NCI-H524 treated with DMSO at 0.1 percent for 48 hours (cell line): ENCODE measurements at places on chromosomes 12 and 14.
A peak's percentile ranks its signal among the peaks of the same experiment; 100 is the strongest.

DNA sequence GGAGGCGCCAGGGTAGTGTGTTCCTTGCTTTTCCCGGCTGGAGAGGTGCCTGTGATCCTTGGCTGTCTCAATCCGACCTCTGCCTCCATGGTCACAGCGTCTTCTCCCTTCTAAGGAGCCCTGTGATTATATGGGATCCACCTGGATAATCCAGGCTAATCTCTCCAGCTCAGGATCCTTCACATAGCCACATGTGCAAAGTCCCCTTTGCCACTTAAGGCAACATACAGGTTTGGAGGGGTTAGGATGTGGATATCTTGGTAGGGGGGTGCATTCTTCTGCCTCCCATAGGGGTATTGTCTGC lies 1.2 kb upstream of the HVCN1 start:
- no peak for DNase-seq

DNA sequence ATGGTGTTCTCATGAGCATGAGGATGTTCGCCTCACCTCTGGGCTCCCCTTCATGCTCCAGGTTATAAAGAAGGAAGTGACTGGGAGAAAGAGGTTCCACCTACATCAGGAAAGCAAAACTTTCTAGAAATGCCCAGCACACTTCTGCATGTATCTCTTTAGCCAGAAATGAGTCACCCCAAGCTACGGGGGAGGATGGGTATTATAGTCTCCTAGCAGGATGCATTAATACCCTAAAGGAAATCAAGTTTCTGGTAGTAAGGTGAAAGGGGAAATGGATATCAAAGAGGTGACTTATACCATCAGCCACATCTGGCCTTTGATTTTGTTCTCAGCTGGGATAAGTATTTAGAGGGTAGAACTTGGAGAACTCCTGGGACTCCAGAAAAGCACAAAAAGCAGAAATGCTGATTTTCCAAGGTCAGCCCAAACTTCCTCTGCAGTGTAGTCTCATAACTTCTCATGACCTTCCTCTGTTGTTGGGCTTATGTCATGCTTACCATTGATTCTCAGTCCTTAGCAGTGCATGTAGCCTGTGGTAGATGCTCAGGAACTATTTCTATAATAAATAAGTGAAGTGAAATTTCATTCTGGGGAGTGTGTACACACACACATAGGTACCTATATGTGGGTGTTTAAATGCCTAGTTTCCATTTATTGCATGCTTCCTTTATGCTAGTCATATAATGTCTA lies 209.4 kb upstream of the CRY1 start:
- no peak for DNase-seq

- DNase-seq = peak; percentile 13
These were observed 20.3 kb downstream of the RHOF start for GRCh38 chr12:121773011-121773777.

DNA sequence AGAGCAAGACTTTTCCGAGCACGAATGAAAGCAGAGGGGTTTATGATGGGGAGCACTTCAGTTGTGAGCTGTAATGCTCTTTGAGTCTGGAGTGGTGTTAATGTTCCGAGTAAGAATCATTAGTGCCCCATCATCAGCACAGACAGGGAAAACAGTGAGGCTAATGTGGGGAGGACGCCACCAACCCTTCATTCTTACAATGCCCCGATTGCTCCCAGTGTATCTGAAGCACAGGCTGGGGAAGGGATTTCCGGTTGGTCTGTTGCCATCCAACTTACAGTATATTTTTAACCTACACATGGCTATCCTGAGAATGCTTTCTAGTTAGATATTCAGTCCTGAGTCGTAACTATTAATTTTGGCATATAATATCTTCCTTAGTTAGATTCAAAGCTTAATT lies 141.6 kb downstream of the APAF1 start:
- DNase-seq = no peak

DNA sequence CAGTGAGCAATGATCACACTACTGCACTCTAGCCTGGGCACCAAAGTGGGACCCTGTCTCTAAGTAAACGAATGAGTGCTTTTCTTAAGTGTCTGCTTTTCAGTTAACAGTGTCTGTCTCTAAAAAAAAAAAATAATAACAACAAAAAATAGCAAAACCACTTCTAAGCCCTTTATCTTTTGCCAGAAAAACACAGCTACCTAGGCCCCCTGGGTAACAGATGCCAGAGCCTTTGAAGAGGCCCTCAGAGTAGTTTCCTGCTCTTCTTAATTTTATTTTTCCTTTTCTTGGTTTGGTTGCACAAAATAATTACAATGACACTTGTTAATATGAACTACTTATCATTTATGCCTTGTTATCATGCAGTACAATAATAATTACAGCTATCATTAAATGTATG lies 32.8 kb upstream of the RAP1B start:
- DNase-seq = no peak

- DNase-seq = no peak
These were observed 5.6 kb downstream of the HOXC13 start for GRCh38 chr12:53944209-53944608.

DNA sequence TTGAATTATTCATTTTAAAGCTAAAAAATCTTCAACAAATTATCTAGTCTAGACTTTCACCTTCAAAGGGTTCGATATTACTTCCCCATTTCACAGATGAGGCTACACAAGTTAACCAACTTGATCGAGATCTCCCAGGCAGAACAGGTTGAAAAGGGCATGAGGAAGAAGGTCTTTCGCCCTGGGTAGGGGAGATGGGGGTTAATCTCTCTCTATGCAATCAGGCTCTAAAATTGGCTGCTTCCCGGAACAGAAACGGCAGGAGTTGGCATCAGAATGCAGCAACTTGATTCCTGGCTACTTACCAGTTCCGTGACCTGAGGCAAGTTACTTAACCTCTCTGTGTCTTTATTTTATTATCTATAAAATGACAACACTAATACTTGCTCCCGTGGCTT lies 2.4 kb upstream of the CISTR start:
- DNase-seq = no peak

GRCh38 chr12:69052613-69053408 lies 119.8 kb upstream of the CPM start:
- DNase-seq = no peak

DNA sequence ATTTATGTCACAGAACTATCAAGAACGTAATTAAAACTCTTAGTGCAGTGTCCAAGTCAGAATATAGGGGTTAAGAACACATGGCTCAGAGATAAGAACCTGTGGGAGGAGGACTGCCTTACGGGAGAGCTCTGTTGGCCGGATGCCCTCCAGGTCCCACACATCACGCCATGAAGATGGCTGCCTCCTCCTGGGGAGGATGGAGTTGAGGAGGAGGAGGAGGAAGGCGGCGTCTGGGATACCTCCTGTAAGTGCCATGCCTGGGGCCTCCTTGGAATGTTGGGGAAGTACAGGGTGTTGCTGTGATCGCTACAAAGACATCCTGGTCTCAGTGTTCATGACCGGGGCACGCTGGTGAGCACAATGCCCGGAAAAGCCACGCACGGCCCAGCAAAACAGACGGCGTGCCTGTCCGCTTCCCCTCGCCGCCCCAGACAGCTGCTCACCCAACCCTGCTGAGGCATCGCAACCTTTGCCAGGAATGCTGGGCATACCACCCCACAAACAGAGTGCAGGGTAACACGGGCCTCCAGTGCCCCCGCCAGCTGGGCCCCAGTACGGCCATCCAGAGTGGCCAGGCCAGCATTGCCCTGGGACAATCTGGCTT lies 28.7 kb upstream of the CD9 start:
- DNase-seq = no peak

DNA sequence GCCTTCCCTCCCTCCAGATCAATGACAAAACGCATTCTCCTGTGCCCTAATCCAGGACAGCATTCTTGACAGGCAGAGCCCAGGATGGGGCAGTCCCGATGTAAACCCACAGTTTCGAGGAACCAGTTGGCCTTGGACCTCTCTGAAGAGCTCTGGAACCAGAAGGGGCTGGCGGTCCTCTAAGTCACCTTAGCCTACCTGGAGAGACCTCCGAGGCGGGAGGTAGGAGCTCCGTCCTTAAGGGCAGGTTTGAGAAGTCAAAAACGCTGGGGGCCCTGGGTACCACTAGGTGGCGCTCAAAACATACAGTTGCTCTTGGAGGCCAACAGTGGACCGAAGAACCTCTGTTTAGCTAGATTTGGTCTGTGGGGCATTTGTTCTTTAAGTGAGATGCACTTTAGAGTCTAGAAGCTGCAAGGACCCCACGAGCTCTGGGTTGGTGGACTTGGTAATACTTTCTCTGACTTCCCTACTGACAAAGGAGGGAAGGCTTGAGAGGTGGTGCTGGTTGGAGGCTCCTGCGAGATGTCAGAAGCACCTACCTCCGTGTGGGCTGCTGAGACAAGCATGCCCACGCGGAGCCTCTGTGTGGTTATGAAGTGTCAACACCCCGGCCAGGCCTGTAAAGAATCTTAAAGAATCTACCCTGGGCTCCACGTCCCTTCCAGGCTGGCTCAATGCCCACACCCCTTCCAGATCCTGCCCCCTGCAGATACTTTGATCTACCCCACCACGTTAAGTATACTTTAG lies 74.8 kb upstream of the CHST11 start:
- no peak for DNase-seq

DNA sequence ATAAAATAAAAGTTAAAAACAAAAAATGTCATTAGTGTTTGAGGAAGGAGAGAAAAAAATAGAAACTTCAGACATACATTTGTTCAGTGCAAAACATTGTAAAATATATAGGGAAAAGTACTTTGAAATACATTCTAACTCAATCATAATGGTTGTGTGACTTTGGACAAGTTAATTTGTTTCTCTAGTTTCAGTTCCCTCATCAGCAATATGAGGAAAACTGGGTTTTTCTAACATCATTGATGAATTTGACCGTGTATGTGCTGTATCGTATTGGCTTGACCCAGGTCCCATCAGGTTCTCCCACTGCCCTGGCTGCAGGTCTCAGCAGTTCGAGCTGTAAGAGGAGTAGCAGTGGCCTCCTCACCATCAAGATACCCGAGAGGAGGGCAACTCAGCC lies 173.9 kb upstream of the ATF7IP start:
- no peak for DNase-seq

DNA sequence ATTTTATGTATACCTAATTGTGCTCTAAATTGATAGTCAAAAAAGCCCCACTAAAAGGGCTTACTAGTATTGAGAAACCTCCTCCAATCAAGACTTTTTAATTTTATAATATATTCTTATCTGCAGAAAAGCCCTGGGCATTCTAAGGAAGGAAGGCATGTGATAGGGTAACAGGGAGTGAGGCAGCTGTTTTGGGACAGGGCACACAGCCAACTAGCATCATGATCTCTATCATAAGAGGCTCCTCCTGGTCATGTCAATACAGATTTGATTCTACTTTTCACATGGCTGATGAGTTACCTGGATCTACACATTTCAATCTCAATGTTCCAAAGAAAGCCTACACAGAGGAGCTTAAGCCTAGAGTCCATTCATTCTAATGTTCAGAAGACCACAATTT lies 9.1 kb downstream of the ADAM20 start:
- peak; percentile 20 for DNase-seq

GRCh38 chr14:95651821-95652583 lies 34.2 kb upstream of the TCL1B start:
- DNase-seq = no peak

- no peak for DNase-seq
These were observed 19.4 kb downstream of the EGLN3 start for GRCh38 chr14:33931461-33931860.

- no peak for DNase-seq
These were observed 5.5 kb downstream of the SP7 start for GRCh38 chr12:53330671-53331070.

DNA sequence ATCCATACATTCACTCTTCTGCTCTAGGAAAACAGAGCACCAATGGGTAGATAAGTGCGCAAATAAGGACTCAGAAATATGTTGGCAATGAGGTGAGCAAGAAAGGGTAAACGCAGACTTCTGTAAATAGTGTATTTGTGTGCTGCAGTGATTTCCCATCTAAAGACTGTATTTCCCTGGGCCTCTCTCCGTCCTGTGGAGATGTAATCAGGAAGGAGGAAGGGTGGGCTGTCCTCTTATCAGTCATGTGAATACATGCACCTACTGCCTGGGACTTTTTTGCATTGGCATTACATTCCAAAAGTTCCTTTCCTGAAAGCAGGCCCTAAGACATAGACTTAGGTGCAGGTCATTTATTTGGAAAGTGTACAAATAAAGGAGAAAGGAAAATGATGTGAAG lies 114.5 kb downstream of the OTOGL start:
- DNase-seq = no peak

GRCh38 chr12:13377698-13378097 lies 181.2 kb downstream of the EMP1 start:
- no peak for DNase-seq

- DNase-seq = no peak
These were observed 28.6 kb upstream of the PPM1H start for GRCh38 chr12:62963486-62964041.

DNA sequence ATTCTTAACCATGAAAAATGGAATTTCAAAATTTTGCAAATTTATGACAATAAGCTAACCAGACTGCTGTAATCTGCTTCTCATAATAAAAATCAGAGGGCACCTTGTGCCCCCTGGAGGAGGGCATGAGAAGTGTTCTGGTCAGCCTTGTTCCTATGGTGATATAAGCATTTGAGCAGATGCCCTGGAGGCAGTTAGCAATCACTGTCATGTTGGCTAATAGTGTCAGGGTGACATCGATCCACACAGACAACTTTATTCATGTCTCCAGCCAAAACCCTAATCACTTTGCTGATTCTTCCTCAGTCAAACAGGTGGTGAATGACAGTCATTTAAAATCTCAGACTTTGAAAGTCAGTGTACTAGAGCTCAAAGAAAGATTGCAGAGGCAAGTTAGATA lies 943.0 kb downstream of the GALC start:
- peak; percentile 61 for DNase-seq

DNA sequence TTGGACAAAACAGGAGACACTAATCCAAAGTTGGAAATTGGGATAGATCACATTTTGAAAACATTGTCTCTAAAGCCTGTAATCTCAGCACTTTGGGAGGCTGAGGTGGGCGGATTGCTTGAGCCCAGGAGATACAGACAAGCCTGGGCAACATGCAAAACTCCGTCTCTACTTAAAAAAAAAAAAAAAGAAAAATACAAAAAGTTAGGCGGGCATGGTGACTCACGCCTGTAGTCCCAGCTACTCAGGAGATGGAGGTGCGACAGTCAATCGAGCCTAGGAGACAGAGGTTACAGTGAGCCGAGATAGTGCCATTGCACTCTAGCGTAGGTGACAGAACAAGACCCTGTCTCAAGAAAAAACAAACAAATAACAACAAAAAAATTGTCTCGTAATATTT lies 152.1 kb downstream of the MGAT4C start:
- DNase-seq = no peak

DNA sequence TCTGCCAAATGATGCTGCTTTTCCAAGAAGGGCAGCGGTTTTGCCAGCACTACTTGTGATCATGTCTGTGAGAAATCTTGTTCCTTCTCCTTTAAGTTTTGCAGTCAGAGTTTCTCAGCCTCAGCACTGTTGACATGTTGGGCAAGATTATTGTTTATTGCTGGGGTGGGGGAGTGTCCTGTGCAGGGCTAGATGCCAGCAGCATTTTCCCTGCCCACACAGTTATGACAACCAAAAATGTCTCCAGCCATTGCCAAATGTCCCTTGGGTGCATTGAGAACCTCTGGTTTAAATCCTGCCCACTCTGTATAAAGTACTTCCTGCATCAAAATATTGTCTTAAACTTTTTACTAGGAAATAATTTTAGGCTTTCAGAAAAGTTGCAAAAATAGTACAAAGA lies 20.0 kb downstream of the TMEM132C start:
- no peak for DNase-seq

- DNase-seq = no peak
These were observed 85.1 kb downstream of the DIP2B start for GRCh38 chr12:50589650-50590435.

GRCh38 chr12:72642706-72643105 lies 370.5 kb downstream of the TRHDE start:
- no peak for DNase-seq
